ENCODE measurements at places on chromosomes 16 and 17. TPM values are rescaled to one million over a fixed set of nuclear protein-coding genes. Genes with fewer than 3 reads are reported as not detected.

GRCh38 chr16:58699151-58699550, 14.6 kb upstream of the SLC38A7 start:
- DNase-seq: no peak

- no peak for DNase-seq
Observed at GRCh38 chr16:17362946-17363345, 107.8 kb downstream of the XYLT1 start.

DNA sequence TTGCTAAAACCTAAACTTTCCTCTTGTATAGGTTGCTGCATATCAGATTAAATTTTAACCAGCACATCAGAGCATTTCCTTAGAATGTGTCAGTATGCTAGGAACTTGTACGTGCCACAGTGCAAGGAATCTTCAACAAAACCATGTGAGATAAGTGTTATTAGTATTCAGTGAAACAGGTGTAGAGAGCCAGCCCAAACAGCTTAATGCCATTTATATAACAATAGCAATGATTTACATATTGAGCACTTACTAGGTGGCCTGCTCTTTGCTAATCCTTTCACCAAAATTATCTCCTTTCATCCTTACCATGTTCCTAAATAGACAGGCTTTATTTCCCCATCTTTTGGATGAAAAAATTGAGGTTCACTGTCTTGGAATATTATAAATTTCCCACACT, 485.7 kb downstream of the HS3ST4 start:
- no peak for DNase-seq

DNA sequence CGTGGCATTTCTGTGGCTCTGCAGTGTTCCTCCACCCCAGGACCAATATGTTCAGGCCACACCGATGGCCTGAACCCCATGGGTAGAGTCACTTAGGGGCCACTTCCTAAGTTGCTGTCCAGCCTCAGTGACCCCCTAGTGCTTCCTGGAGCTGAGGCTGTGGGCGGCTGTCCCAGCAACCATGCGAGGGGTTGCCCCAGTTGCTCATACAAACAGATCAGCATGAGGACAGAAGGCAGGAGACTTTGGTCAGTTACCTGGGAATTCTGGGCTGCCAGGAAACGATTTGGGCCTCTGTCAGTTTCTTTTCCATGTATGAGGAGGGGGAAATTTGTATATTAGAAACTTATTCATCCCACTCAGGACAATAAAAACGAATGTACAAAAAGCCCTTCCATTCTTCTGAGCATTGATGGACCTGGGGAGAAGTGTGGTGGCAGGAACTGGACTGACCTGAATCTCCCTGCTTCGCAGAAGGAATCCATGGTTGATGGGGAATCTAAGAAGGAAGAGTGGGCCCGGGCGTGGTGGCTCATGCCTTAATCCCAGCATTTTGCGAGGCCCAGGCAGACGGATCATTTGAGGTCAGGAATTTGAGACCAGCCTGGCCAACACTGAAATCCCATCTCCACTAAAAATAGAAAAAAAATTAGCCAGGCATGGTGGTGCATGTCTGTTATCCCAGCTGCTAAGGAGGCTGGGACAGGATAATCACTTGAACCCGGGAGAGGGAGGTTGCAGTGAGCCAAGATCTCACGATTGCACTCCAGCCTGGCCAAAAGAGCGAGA, 4.9 kb upstream of the IL32 start:
- no peak for DNase-seq

DNA sequence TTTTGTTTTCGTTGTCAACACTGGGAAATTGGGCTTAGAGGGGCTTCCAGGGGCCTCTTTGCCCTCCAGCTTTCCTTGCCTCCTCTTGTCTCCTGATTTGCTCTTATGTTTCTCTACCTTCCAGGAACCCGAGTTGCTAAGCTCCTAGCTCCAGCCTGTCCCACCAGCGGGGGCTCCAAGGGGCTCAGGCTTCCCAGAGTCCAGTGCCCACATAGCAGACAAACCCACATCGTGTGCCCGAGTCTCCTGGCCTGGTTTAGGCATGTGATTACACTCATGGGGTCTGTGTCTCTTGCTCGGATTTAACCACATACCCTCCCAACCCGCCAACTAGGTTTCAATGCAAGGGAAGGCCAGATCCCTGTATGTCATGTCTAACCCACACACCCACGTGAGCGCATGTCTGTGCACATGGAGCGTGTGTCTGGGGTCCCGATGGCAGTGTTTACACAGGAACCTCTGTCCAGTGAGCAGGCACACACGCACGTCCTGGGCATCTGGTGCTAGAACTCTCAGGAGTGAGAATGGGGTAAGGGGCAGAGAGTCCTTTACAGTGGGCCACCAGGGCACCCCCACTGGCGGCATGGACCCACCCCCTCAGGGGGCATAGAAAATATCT, 76.1 kb upstream of the MED9 start:
- no peak for DNase-seq

GRCh38 chr16:66587881-66588600, 8.8 kb downstream of the CMTM2 start:
- DNase-seq: no peak

GRCh38 chr16:31507929-31508705, at the start of gene RUSF1:
RUSF1 (minus strand) TSS chr16:31508391; CDS start chr16:31508373, 18 bp downstream.
- peak; percentile 94 for DNase-seq

- DNase-seq: no peak
Observed at GRCh38 chr17:80096561-80097021, 4.8 kb upstream of the GAA start.

- no peak for DNase-seq
Observed at GRCh38 chr17:47696717-47697642, 3.0 kb downstream of the TBKBP1 start.

- DNase-seq: no peak
Observed at GRCh38 chr17:42055027-42055426, 4.6 kb upstream of the C17orf113 start.

DNA sequence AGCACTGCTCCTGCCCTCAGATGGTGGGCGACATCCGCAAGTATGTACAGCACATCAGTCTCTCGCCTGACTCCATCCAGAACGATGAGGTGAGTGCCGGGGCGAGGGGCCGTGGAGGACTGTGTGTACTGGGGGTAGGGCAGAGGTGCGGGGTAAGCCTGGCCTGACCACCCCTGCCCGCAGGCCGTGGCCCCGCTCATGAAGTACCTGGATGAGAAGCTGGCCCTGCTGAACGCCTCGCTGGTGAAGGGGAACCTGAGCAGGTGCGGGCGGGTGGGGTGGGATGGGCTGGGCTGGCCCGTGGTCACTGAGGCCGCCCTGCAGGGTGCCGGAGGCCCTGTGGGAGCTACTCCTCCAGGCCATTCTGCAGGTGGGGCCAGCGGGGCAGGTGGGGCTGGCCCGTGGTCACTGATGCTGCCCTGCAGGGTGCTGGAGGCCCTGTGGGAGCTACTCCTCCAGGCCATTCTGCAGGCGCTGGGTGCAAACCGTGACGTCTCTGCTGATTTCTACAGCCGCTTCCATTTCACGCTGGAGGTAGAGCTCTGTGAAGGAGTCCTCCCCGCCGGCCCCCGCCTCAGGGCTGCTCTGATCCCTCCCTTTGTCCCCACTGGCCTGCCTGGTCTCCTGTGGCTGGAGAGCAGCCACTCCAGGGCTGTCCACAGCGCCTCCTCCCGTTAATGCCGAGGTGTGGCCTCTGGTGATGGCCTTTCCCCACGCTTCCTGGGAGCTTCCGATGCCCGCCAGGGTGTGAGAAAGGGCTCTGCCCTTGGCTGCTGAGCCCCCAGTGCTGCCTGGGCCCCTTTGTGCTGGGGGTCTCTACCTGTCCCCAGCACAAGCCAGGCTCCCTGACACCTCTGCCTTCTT, 5.0 kb downstream of the TSR3 start:
- no peak for DNase-seq

- DNase-seq: no peak
Observed at GRCh38 chr17:79324194-79324593, 249.6 kb downstream of the ENGASE start.

DNA sequence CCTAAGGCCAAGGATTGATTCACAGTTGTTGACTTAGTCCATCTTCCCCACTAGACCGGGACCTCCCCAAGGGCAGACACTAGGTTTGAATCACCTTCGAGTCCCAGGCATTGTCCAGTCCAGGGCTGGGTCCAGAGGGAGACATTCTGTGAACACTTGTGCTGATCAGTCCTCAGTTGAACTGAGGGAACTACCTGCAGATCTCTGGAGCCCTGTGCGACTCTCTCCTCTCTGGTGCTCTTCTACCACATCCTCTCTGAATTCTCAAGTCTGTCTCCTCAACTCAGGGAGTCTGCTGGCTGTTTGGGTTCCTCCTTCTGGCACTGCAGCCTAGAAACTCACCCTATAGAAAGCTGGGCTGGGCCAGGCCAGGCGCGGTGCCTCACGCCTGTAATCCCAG, 10.8 kb downstream of the ZNF232 start:
- no peak for DNase-seq

GRCh38 chr16:84818989-84819643, 669 bp upstream of the CRISPLD2 start:
- no peak for DNase-seq

DNA sequence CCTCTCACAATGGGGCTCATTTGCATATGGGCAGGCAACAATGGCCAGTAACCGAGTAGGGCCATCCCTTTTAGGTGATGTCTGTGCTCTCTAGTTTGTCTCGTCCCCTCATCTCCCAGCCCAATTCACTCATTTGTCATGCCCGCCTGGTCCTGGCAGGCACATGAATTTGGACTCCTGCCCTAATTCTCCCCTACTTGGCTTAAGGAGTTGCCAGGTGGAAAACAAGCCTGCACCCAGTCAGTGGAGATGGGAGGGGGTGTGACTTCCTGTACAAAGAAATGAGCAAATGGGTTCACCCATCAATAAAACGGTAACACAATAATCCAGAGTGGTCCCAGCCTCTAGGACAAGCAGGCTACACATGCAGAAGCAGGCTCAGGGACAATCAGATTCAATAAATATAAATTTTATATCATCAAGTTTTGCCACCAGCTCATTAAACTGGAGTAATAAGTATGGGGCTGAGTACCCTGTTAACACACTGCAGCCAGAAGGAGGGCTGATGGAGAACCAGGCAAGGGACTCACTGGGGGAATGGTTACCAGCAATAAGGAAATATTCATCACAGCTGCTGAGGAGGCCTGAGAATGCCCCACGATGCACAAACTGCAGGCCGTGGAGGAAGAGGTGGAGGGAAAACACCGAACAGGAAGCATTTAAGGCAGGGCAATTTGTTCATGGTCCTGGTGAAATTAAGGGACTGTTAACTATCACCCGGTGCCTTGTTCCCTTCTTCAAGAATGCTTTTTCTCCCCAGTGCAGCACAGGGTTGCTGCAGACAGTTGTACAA, 84.4 kb upstream of the GPRC5B start:
- no peak for DNase-seq

DNA sequence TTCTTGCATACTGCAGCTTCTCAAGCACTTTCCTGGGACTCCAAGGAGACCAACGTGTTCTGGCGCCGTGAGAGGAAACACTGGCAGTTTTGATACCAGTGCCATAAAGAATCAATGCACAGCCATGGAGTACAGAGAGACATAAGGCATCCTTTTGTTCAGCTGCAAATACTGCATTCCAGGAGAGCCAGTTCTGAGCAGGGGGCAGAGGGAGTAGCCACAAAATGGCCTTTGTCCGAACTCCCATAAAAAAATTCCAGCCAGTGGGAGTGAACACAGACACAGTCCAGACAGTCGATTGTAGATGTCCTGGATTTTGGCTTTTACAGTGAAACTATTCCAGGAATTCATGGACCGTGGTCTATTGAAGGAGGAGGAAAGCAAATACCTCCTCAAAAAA, 36.2 kb upstream of the TEKT3 start:
- DNase-seq: no peak

GRCh38 chr16:8866118-8866883, 2.5 kb downstream of the CARHSP1 start:
- peak; percentile 72 for DNase-seq

DNA sequence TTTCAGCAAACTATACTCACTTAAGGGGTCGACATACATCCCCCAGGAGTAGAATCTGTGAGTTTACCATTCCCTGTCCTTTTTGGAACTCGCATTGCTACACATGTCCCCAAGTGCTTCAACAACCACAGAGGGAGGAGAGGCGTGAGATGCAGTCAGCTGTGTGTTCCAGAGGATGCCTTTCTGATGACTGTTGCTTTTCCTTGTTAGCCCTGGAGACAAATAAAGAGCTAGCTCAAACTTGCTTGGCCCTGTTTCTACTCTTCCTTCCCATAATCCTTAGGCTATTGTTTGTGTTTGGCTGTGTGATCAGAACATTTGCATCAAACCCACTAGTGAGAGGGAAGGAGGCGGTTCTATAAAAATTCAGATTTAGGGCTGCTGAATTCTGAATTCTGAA, 264.0 kb downstream of the ENGASE start:
- no peak for DNase-seq

- DNase-seq: no peak
Observed at GRCh38 chr17:8835631-8836364, 31.7 kb downstream of the PIK3R6 start.

DNA sequence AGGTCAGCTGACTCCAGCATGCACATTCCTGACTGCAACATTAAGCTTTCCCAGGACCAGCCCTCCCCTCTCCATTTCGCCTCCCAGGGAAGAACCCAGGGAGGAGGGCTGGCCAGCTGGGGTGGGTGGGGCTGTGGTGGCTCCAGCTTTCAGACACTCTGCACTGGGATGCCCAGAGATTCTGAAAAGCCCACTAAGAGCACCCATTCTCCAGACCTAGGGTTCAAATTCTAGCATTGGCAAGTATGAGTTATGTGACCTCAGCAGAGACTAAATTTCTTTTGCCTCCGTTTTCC, 7.8 kb downstream of the DLX3 start:
- no peak for DNase-seq

GRCh38 chr17:27218041-27218440, 75.9 kb upstream of the WSB1 start:
- DNase-seq: no peak

- no peak for DNase-seq
Observed at GRCh38 chr16:3595521-3596021, 15.8 kb downstream of the SLX4 start.

- DNase-seq: no peak
Observed at GRCh38 chr16:51464996-51465395, 313.9 kb upstream of the SALL1 start.

GRCh38 chr17:57011491-57012015, 33.6 kb downstream of the SCPEP1 start:
- DNase-seq: no peak

DNA sequence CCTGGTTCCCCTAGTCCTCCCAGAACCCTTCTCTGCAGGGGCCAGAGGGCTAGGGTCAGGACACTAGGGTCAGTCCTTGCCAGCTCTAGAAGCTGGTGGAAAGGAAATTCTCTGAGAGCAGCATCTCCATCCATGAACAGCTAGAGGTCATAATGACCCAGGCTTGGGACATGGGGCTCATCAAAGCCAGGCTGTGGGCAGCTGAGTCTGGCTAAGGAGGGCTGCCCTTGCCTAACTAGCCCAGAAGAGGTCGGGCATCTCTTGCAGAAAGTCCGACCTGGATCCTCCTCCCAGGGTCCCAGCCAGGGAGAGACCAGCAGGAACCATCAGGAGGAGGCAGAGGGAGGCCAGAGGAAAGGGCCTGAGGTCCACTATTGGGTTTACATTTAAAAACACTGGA, 4.3 kb downstream of the MPO start:
- DNase-seq: no peak

GRCh38 chr16:78289844-78290277, 190.4 kb downstream of the WWOX start:
- no peak for DNase-seq

Gene SLFN14
- not detected for total RNA-seq

Gene EPX
- not detected for total RNA-seq

Gene CNTD1
- total RNA-seq: 0.44 TPM

Gene CCL16
- total RNA-seq: not detected

Gene MYH11
- total RNA-seq: 64.7 TPM

Gene PLCG2
- 14.1 TPM for total RNA-seq

Gene PDILT
- total RNA-seq: not detected

Gene PIPOX
- total RNA-seq: 0.55 TPM
